Cardiac muscle cell (in vitro differentiated cells and primary cell): ENCODE measurements at places on chromosomes 7 and 10. TPM values are rescaled to one million over a fixed set of nuclear protein-coding genes. Genes with fewer than 3 reads are reported as not detected.
A peak's percentile ranks its signal among the peaks of the same experiment; 100 is the strongest.

The MNX1 gene
- total RNA-seq = 0.56 and 0.77 TPM in 2 replicates

DNA sequence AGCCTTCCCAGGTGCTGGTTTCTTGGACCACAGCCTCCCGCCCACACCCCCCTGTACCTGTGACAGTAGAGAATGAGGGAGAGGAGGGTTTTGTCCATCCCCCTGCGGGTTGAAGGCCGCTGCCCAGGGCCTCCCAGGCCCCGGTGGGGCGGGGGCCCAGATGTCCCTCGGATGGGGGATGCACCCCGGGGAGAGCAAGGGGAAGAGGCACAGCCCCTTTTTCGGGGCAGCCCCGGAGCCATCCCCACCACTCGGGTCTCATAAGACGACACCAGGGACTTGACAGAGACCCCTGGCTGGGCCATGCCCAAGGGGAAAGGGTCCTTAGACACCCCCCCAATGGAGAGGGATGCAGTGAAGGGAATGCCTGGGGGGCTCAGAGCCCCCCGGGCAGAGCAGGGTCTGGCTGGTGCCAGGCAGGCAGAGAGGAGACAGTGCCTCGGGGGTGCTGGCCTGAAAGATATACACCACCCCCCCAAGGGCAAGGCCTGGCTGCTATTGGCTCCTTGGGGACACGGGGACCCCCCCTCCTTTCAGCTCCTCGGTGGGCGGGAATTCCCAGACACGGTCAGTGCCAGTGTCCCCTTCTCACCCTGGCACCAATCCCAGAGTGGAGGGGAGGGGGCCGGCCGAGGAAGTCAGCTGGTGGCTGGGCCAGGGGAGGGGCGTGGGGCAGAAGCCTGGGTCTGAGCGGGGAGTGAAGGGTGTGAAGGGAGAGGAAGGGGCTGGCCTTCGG, 3.7 kb upstream of the SPACDR start:
- H3K36me3 ChIP-seq = peaks cover 4% of the 10 kb centered on the region
- no peak overlapping the region for H3K4me3 ChIP-seq
- H3K27me3 ChIP-seq = no peaks in the 10 kb centered on the region
- peaks cover 6% of the 10 kb centered on the region for H3K4me1 ChIP-seq

The ANK3 gene
- total RNA-seq = 50.0 and 95.8 TPM in 2 replicates

DNA sequence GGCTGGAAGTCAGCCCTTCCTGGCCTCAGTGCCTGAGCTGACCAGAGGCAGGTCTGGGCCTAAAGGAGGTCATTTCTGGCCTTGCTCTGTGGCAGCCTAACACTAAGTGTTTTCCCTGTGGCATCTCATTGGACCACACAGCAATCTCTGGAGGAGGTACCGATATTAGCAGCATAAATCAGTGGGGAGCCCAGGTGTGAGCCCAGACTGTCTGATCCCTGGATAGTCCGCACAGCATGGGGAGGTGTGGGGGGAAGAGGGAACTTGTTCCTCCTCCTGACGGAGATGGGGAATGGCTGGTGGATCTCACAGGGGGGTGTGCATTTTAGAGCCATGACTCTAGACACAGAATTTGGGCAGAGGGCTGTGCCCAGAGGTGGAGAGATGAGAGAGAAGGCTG, 11.0 kb upstream of the PPIF start:
- no peak for DNase-seq
- no peak overlapping the region for H3K4me3 ChIP-seq
- no peak overlapping the region for H3K27ac ChIP-seq

DNA sequence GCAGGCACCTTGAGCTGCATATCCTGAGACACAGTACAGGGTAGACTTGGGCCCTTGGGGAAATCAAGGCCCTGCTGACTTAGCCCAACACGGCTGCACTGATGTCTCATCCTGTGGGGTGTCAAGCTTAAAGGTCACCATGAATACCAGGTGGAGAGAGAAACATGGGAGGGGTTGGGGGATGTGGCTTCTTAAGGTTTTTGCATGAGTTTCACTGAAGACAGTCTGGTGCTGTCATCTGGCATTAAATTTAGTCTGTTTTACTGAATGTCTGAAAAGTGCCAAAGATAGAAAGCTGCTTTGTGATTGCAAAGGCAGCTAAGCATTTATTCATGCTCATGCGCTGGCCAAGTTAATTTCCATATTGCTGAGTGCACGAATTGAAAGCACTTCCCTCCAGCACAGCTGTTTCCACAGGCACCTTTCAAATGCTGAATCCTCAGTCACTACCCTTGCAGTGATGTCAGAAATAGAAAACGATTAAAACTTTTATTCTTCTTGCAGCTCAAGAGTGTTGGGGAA, 102.1 kb downstream of the OSBPL3 start:
- no peak for DNase-seq
- no peak overlapping the region for H3K4me3 ChIP-seq

The EPO gene
- total RNA-seq = 0.60 TPM in 1 of 2 replicates, not detected in the other

DNA sequence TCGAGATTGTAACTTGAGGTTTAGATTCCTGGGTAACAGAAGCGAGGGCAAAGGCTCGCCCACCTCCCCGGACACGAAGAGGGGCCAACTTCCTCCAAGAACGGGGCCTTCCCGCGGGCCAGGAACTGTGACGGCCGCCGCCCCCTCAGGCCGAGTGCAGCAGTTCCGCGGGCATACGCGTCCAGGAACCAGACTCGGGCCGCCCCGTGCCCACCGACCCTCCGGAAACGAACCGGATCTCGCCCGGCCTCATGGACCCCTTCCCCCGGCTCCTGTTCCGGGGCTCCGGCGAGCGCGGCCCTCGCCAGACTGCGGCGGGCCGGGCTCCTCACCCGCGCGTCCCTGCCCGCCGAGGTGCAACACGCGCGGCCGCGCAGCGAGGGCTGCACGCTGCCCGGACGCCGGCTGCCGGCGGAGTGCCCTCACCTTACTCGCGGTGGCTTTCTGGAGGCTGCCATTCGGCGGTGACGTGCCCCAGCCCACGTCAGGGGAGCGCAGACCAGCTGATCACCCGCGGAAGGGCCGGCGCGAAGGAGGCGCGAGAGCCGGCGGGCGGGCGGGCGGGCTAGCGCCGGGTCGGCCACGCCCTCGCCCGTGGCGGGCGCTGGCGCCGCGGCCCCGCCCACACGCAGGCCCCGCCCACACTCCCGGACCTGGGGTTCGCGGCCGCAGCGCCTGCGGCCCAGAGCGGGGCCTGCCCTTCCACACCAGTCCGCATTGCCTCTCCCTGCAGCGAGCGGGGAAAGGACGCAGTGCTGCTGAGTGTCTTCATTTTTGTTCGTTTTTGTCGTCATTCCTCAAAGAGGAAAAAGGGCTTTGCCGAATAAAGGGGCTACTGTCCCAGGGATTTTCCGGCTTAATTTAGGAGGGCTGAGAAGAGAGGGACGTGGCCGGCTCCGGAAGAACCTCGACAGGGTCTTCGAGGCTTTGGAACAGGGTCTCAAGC, at the start of gene XPNPEP1:
Gene XPNPEP1 (minus strand): TSS at position 536 of the 946 bp plus-strand sequence. CDS start 78 bp downstream, at position 458.
- H3K4me1 ChIP-seq = no peaks in the 10 kb centered on the region
- H3K27ac ChIP-seq = peak within 1 kb of the TSS; percentile 91
- H3K27me3 ChIP-seq = no peaks in the 10 kb centered on the region
- DNase-seq = peak; percentile 91
- H3K4me3 ChIP-seq = peak within 1 kb of the TSS; percentile 75
- no peaks in the 10 kb centered on the region for H3K36me3 ChIP-seq

The COBL gene
- total RNA-seq = 0.69 and 0.70 TPM in 2 replicates

DNA sequence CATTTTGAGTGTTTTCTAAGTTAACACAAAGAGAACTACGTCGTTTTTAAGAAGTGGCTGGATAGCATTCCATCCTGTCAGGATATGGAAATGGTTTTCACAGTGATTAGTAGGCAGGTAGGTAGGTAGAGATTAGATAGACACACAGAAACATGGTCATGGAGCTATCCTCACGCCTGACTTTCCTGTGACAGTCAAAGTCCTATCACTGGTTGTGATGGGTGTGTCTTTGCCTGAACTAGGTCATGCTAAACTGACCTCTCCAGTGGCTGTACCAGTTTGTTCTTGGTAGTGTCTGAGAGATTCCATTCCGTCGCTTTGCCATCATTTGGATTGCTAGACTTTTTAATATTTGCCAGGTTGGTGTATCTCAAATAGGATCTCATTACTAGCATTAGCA, 28.2 kb downstream of the FKBP6 start:
- peaks cover 5% of the 10 kb centered on the region for H3K4me1 ChIP-seq
- no peak overlapping the region for H3K4me3 ChIP-seq
- no peaks in the 10 kb centered on the region for H3K27me3 ChIP-seq
- no peaks in the 10 kb centered on the region for H3K36me3 ChIP-seq
- no peak for DNase-seq
- no peak overlapping the region for H3K27ac ChIP-seq

The ZC3HAV1L gene
- 10.4 and 23.5 TPM in 2 replicates for total RNA-seq

The TMEM176A gene
- total RNA-seq = 18.2 and 19.1 TPM in 2 replicates

DNA sequence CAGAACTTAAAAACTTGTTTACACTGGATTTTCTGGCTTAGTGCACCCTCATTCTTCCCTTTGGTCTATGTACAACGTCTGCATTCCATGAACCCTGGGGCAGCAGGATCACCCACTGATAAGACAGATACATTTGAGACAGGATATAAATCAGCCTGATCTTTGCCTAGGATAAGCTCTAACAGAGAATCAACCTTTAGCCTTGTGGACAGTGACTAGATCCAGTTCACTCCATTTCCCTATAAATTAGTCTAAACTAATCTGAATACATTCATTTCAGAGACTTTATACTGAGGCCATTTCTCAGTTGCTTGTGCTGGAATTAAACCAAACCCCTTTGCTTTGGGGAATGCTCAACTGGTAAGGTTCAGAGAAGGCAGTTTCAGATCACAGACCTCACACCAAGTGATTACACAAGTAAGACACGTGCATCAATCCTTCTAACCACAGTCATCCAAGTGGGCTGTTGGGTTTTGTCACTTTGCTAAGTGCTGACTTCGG, 639.8 kb upstream of the FZD8 start:
- H3K4me1 ChIP-seq = peaks cover 6% of the 10 kb centered on the region
- no peak overlapping the region for H3K4me3 ChIP-seq
- no peak overlapping the region for H3K27ac ChIP-seq
- peak; percentile 19 for DNase-seq

- H3K27ac ChIP-seq = no peak overlapping the region
- no peak for DNase-seq
- H3K36me3 ChIP-seq = no peaks in the 10 kb centered on the region
- H3K27me3 ChIP-seq = no peaks in the 10 kb centered on the region
- H3K4me3 ChIP-seq = no peak overlapping the region
- H3K4me1 ChIP-seq = no peaks in the 10 kb centered on the region
These were observed 107.3 kb downstream of the PDGFA start for GRCh38 chr7:412313-412710.

The PTPN20 gene
- 0.42 and 0.46 TPM in 2 replicates for total RNA-seq

The HABP2 gene
- not detected in 2 replicates for total RNA-seq

The EVX1 gene
- not detected in 2 replicates for total RNA-seq

GRCh38 chr7:42138691-42139090, 98.3 kb downstream of the GLI3 start:
- DNase-seq = no peak
- H3K36me3 ChIP-seq = no peaks in the 10 kb centered on the region
- peaks cover 41% of the 10 kb centered on the region for H3K4me1 ChIP-seq
- H3K27ac ChIP-seq = peak overlapping the region; percentile 32
- H3K27me3 ChIP-seq = no peaks in the 10 kb centered on the region
- no peak overlapping the region for H3K4me3 ChIP-seq

DNA sequence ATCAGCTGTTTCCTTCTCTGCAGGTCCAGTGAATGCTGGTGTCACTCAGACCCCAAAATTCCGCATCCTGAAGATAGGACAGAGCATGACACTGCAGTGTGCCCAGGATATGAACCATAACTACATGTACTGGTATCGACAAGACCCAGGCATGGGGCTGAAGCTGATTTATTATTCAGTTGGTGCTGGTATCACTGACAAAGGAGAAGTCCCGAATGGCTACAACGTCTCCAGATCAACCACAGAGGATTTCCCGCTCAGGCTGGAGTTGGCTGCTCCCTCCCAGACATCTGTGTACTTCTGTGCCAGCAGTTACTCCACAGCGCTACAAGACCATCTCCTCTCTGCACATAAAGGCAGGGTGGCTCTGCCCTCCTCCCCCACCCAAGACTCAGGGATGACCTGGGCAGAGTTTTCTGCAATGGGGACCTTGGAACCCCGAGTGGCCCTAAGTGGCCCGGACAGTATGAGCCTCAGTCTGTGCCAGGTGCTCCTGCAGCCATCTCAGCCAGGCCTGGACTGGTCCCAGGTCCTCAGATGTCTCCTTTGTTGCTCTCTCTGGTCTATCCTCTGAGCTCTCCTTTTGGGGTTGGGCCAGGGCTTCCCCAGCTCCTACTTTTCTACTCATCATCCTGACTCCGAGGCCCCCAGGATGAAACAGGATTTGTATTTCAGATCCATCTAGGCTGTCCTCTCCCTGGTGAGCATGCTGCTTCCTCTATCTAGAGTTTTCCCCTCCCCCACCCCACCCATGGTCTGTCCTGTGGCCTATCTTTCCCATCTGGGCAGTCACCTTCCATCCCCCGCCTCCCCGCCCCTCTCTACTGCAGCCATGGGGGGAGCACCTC, 212.1 kb upstream of the PRSS58 start:
- H3K4me3 ChIP-seq = no peak overlapping the region
- H3K4me1 ChIP-seq = no peaks in the 10 kb centered on the region
- H3K27ac ChIP-seq = no peak overlapping the region
- H3K27me3 ChIP-seq = no peaks in the 10 kb centered on the region
- no peaks in the 10 kb centered on the region for H3K36me3 ChIP-seq
- no peak for DNase-seq

DNA sequence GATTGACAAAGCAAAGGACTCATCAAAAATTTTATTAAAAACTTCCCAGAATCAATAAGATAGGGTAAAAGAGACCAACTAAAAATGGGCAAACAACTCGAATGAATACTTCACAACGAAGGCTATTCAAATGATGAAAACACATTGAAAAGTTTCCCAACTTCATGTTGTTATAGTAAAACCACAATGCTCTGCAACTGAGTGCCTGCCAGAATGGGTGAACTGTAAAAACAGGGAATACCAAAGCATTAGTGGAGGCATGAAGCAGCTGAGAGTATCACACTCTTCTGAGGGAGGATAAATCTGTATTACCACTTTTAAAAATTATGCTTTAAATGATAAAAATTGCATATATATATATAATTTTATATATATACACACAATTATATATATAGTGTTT, 1214.7 kb downstream of the SORCS3 start:
- H3K27ac ChIP-seq = no peak overlapping the region
- DNase-seq = no peak
- H3K4me3 ChIP-seq = no peak overlapping the region
- H3K4me1 ChIP-seq = no peaks in the 10 kb centered on the region

DNA sequence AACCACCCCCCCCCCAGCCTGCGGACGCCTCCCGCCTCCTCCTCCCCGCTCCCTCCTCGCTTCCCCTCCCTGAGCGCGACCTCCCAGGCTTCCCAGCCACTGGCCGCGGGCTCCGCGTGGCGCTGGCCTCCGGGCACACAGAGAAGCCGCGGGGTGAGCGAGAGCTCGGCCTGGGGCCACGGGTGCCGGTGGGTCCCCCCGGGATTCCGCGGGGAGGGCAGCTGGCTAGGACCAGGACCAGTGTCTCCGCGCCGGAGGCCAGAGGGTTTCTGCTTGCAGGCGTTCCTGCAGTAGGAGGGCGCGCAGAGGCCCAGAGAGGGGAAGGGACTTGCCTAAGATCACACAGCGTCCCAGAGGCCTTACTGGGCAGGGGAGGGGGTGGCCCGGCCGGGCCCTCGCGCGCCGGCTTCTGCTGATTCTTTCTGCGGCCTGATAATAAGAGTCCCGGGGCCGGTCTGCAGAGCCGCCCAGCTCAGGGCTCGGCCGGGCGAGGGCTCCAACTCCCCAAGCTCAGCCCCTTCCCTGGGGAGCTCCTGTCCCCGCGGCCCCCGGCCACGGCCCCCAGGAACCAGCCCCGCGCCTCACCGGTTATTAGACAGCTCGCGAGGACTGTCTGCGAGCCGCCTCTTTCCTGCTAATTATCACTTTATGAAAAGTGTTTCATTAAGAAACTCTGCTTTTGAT, 10.1 kb downstream of the UNCX start:
- no peak for DNase-seq
- peaks cover 100% of the 10 kb centered on the region for H3K27me3 ChIP-seq
- H3K27ac ChIP-seq = no peak overlapping the region
- H3K36me3 ChIP-seq = no peaks in the 10 kb centered on the region

The OR2A1 gene
- total RNA-seq = not detected in 2 replicates

The KLF14 gene
- not detected in 2 replicates for total RNA-seq
